ENCODE measurements at places on chromosomes 16 and 17.

DNA sequence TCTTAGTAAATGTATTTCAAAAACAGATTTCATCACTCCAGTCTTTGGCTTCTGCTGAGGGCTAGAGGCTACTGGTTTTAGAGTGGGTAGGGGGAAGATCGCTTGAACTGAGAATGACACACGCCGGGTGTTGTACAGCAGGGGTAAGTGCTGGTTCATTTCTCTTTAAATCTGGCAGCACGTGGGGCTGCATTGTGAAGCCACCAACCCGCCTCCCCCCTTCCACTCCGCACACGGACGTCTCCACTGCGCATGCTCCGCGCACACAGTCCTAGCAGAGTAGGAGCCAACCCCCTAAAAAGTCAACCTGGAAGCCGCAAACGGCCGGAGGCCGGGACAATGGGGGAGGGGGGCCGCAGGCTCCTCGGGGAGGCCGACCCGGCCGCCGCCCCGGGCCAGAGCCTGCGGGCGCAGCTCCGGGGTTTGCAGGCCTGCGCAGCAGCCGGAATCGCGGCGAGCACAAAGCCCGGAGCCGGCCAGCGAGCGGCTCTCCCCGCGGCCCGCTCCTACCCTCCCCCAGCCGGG, 1.3 kb downstream of the UBE2G1 start:
- DNase-seq = peak; percentile 74

- DNase-seq = no peak
Observed at GRCh38 chr17:80116921-80117380, 15.6 kb downstream of the GAA start.

- no peak for DNase-seq
Observed at GRCh38 chr17:8887834-8888703, 20.6 kb upstream of the PIK3R6 start.

DNA sequence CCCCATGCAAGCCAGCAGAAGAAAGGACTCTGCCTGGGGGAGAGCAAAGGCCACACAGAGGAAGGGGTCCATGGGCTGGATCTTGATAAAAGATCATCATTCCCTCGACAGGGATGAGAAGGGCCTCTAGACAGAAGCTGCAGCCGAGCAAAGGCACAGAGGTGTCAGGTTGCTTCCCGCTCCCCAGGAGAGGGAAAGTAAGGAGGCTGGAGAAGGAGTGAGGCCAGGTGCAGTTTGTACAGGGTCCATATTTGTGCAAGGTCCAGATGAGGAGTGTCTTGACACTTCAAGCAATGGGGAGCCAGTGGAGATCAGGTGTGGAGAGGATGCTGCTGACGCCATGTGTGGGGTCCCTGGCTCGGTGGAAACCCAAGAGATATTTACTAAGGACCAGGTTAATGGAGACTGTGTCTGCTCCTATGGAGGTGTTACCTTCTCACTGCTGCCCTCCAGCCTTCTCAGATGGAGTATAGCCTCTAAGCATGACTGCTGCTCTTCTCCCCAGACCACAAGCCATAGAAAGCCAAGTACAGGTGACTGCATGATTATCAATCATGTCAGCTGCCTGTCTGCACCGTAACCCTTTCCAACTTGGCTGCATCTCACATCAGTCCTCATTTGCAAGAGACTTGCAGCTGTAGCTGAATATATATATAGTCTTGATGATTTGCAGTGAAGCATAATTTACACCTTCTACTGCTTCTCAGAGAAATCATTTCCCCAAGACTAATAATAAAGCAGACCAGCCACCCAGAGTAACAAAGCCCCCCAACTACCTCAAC, 21.1 kb downstream of the GAS7 start:
- DNase-seq = no peak

- no peak for DNase-seq
Observed at GRCh38 chr16:29814592-29814991, 1.4 kb upstream of the PAGR1 start.

DNA sequence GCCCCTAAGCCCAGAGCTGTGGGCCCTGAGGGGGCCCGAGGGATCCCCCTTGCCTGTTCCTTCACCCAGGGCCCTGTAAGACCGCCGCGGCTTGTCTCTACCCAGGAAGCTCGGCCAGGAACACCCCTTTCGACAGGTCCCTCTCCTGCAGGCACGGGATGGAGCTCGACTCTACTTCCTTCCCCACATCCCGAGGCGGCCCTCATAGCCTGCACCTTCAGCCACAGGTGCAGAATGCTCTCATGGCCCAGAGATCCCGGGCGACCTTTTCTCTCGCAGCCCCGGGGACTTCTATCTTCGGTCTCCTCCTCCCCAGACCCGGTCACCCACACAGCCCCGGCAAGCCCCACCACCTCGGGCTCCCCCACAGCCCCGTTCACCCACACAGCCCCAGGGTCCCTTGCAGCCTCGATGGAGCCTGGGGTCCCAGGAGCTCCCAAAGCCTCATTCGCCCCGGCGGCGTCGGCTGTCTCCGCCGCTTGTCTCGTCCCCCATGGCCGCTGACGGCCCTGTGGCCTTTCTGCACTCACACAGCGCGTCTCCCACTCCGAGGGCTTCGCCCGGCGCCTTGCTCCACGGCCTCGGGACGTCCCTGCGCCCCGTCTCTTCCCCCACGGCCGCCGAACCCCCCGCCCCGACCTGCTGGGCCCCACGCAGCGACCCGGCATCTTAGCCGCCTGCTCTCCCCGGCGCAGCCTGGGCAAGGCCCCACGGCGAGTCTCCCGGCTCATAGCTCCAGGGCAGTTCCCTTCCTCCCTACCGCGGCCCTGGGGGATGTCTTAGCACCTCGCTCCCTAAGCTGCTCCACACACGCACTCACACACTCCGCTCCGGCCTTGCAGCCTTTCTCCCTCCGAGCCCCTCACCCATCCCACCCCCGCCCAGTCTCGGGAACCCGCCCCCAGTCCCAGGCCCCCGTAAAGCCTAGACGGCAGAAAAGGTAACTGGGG, 650 bp downstream of the KIAA0753 start:
- DNase-seq = no peak

GRCh38 chr17:81050645-81051625, 16.0 kb downstream of the BAIAP2 start:
- no peak for DNase-seq

- no peak for DNase-seq
Observed at GRCh38 chr16:66020046-66020445, 346.4 kb upstream of the CDH5 start.

DNA sequence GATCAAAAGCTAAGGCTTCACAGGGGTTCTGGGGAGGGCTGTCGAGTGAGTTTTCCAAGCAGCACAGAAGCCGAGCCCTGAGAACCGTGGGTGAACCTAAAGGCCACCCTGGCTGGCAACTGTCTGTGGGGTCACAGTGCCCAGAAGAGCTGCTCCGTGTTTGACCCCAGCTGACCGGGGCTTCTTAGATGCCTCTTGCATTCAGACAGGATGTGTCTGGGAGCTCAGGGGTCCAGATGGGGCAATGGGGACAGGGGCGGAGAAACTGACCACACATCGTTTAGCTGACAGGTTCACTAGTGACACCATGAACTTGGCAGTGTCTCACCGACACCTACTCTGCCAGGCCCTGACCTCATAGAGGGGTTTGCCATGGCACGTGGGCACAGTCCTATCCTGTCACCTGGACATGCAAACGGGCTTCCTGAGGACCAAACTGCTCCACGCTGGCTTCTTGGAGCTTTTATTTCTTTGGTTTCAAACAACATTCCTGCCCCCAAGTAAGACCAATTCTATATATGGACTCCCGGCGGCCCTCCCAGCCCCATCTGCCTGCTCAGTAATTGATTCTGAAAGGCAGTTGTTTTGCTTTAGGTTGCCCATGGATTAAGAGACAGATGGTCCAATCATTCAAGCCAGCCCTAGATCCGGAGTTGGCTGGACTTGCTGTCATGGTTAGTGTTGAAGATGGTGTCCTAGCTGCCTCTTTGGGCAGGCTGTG, 22.2 kb downstream of the WSCD1 start:
- no peak for DNase-seq

DNA sequence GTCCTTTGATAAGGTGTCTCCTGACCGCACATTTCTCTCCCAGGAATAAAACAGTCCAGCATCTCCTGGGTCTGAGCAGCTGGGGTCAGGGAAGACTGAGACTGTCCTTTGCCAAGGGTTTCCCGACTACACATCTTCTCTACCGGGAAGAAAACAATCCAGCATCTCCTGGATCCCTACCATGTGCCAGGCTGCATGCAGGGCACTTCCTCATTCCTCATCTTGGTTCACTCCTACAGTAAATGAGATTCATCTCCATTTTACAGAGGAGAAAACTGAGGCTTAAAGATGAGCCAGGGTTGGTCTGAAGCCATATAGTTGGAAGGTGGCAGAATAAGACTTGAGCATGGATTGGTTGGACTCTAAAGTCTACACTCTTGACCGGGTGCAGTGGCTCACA, 36.7 kb downstream of the NOG start:
- no peak for DNase-seq
